WTC11 (cell line): ENCODE measurements at places on chromosomes 5 and 9. TPM values are rescaled to one million over a fixed set of nuclear protein-coding genes. Genes with fewer than 3 reads are reported as not detected.

Gene PCDHB16
- 3.5 to 4.1 TPM (median 3.7 TPM) in 3 replicates for total RNA-seq

Gene KCTD16
- 0.20 to 0.73 TPM (median 0.34 TPM) in 3 replicates for total RNA-seq

Gene STPG3
- total RNA-seq: 0.21 to 0.26 TPM in 2 of 3 replicates, not detected in the other

Gene AQP7
- 0.09 to 0.23 TPM (median 0.17 TPM) in 3 replicates for total RNA-seq

Gene STC2
- 38.5 to 57.0 TPM (median 38.5 TPM) in 3 replicates for total RNA-seq

Gene LVRN
- total RNA-seq: 0.13 to 0.32 TPM (median 0.27 TPM) in 3 replicates

Gene IFNK
- total RNA-seq: not detected in 3 replicates

Gene NNT
- 32.0 to 37.6 TPM (median 33.1 TPM) in 3 replicates for total RNA-seq

Gene ADRB2
- 1.1 to 1.3 TPM (median 1.2 TPM) in 3 replicates for total RNA-seq

Gene GPR151
- not detected in 3 replicates for total RNA-seq

Gene LIFR
- 12.9 to 14.4 TPM (median 13.7 TPM) in 3 replicates for total RNA-seq

Gene SPDL1
- total RNA-seq: 31.9 to 35.1 TPM (median 33.6 TPM) in 3 replicates
